ENCODE measurements at places on chromosomes 7 and 10. TPM values are rescaled to one million over a fixed set of nuclear protein-coding genes. Genes with fewer than 3 reads are reported as not detected.

The LMOD2 gene
- not detected for total RNA-seq

The PLCE1 gene
- 9.8 TPM for total RNA-seq

The DENND2A gene
- total RNA-seq: 17.4 TPM

The TRIM73 gene
- total RNA-seq: 2.8 TPM

The TRIM74 gene
- 0.26 TPM for total RNA-seq

The OR9A2 gene
- not detected for total RNA-seq

Measured in left lung (tissue), 14 donors.